ENCODE measurements at places on chromosomes 16 and 17.

DNA sequence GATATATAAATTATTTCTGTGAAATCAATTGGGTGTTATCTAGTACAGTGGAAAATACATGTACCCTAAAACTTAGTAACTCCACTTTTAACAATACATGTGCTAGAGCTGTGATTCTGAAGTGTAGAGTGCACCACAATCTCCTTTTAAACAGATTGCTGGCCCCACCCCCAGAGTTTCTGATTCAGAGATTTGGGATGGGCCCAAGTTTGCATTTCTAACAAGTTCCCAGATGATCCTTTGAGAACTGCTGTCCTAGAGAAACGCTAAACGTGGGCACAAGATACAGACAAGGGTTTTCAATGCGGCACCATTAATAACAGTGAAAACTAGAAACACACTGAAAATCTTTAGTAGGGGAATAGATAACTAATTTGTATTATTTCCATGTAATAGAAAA lies 49.2 kb downstream of the NXPH3 start:
- DNase-seq, result no peak

DNA sequence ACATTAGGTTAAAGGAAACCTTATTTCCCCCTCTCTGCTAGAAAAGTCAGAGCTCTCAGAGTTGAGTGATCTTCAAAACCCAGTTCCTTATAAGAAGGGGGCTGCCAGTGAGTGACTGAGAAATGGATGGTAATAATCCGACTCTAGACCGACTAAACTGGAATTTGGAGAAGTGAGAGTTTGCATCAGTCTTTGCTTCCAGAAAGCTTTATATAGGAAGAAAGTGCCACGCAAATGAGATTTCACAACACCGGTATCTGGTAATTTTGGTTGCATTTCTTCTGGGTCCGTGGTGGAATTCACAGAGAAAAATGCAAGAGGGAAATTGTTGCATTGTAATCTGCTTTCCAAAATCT lies 271.4 kb downstream of the MAF start:
- no peak for DNase-seq

DNA sequence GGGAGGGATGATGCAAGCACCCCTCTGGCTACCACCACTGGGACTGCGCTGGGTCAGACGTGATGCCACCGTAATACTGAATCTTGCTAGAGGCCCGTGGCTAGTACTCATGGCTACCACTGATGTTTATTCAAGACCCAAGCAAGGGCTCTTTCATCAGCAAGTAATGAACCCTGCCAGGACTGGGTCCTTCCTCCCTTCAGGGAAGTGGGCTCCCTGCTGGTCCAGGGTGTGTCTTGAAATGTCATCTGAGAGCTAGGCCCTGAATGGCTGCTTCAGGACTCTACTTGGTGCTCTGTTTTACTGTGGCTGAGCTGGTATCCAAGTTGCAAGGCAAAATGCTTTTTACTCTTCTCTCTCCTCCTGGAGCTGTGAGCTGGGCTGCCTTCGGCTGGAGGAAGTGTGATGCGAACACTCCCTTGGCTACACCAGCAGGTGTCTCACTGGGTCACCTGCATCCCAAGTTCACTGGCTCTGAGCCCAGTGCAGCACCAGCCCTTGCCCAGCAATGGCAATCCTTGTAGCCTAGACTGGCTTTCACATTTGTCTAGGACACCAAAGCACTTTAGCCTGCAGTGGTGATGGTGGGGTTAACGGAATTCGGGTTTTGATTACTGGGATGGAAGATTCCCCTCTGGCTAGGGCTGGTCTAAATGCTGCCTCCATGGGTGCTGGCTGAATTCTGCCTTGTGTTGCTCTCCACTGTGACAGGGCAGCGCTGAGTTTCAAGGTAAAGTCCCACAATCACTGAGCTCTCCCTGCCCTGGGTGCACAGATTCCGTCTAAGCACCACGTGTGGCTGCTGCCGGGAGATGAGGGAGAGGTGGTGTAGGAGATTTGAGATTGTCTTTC lies 98.6 kb downstream of the USP22 start:
- DNase-seq, result no peak

GRCh38 chr16:78689536-78689935 lies 590.1 kb downstream of the WWOX start:
- no peak for DNase-seq

GRCh38 chr16:3691761-3692160 lies 25.6 kb downstream of the TRAP1 start:
- DNase-seq, result no peak
